NCI-H82 (cell line): ENCODE measurements at places on chromosomes 11 and 22.

DNA sequence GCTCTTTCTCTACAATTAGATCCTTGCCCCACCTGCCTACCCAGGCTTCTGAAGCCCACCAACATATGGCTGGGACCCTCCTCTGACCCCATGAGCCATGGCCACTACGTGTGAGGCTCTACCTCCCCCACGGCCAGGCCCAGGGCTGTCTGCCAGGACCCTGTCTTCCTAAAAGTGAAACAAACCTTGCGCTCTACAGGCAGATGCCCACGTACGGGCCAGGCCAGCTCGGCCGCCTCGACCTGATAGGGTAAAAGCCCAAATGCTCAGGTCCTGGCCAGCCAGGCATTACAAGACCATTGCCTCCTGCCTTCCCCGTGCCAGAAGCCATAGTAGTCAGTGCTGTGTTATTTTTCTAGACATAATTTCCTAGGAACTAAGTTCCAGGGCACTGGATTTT, 1496.4 kb downstream of the BRD1 start:
- DNase-seq, result no peak

DNA sequence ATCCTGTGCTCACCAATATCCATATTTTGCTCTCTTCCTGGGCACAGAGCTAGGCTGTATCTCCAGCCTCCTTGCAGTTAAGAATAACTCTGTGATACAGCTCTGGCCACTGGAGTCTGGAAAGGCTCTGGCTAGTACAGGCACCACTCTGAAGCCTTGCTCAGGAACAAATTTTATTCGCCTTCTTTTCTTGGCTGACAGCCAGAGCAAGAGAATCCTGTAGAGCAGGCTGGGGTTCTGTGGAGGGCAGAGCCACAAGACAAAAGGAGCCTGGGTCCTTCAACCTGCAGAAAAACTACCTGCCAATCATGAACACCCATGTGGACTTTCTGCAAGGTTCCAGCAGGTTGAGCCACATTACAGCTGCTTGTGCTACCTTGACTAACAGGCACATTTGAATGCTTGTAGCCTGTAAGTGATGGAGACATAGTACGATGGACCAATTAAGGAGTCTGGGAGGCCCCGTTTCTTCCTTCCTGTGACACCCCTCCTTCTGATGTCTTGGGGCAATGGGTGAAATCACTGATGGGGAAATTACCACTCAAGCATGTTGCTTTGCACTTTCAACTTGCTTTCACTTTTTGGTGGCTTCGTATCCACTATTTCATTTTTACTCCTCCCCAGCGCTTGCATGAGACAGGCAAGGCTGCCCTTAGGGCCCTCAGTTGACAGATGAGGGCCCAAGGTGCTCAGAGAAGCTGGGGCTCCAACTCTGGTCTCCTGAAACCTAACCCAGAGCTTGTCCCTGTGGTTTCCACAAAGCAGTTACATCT, 267.2 kb upstream of the SYN3 start:
- DNase-seq, result no peak

GRCh38 chr22:45916515-45916914, 60.4 kb downstream of the WNT7B start:
- DNase-seq, result no peak

- DNase-seq, result no peak
Measured at GRCh38 chr22:19921544-19922081, 20.0 kb upstream of the COMT start.

GRCh38 chr22:36611241-36611976, 82.4 kb upstream of the EIF3D start:
- no peak for DNase-seq
